Choroid plexus epithelial cell (primary cell): ENCODE measurements at places on chromosomes 7 and 10.
A peak's percentile ranks its signal among the peaks of the same experiment; 100 is the strongest.

GRCh38 chr10:61791216-61791615 is 110.3 kb upstream of the ARID5B start:
- peak; percentile 72 for DNase-seq

GRCh38 chr10:59126261-59126660 is 50.2 kb upstream of the PHYHIPL start:
- DNase-seq = no peak

- peak; percentile 96 for DNase-seq
These were observed 159.5 kb upstream of the AGR3 start for GRCh38 chr7:17041324-17041723.

DNA sequence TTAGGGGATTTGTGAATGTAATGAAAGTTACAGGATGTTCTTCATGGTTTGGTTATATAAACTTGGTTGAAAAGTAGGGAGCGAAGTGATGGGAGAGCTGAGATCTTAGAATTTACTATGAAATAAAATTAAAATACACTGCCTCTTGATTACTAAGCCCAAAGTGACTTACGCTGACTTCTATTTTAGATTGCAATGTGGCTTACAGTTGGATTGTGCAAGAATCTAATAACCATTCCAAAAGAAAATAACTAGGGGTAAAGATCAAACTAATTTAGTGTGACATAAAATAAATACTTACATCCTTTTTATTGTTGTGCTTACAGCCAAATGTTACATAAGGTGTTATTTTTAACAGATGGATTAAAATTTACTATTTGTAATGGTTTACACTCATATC is 15.3 kb downstream of the WNT16 start:
- DNase-seq = peak; percentile 35

DNA sequence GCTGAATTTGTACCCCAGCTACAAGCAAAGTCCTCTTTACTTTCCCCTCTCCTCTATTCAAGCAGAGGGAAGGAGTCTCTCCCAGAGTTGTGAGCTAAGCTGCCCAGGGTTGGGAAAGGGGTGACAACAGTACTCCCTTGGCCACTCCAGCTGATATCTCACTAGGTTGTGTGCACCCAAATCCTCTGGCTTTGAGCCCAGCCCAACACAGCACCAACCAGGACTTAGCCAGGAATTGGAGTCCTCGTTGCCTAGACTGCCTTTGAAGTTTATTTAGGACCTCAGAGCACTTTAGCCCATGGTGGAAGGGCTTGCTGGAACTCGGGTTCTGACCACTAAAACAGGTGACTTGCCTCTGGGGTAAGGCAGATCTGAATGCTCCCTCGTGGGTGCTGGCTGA is 35.7 kb upstream of the DYNC1I1 start:
- DNase-seq = no peak

- DNase-seq = peak; percentile 77
These were observed 2.2 kb downstream of the NPM3 start for GRCh38 chr10:101780818-101781654.

- no peak for DNase-seq
These were observed 59.0 kb downstream of the PODXL start for GRCh38 chr7:131497454-131497853.

- DNase-seq = no peak
These were observed 8.6 kb upstream of the ZMIZ2 start for GRCh38 chr7:44740055-44740454.

- DNase-seq = peak; percentile 7
These were observed 811 bp downstream of the RGS10 start for GRCh38 chr10:119541459-119542356.

- no peak for DNase-seq
These were observed 11.4 kb upstream of the PRF1 start for GRCh38 chr10:70613941-70614340.

GRCh38 chr7:156865493-156865892 is 27.5 kb downstream of the LMBR1 start:
- DNase-seq = no peak

- DNase-seq = no peak
These were observed 4.6 kb downstream of the PAPOLB start for GRCh38 chr7:4857189-4857588.

DNA sequence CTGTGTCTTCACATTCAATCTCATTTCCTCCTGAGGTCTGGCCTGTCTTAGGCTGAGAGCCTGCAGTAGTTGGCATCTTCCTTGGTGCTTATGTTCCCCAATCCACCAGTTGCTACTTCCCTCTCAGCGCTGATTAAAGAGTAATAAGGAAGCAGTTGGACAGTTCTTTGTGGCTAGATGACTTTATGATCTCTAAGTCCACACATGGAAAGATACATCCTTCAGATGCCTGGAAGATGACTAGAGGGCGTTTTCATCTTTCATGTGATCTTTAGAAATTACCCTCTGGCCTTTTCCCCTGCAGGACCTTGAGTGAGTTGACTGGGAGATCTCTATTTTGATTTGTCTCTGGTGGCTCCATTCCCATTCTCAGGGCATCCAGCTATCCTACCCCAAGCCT is 204.5 kb downstream of the GRM3 start:
- DNase-seq = no peak

GRCh38 chr7:32062150-32062549 is 8.1 kb downstream of the PDE1C start:
- peak; percentile 22 for DNase-seq

DNA sequence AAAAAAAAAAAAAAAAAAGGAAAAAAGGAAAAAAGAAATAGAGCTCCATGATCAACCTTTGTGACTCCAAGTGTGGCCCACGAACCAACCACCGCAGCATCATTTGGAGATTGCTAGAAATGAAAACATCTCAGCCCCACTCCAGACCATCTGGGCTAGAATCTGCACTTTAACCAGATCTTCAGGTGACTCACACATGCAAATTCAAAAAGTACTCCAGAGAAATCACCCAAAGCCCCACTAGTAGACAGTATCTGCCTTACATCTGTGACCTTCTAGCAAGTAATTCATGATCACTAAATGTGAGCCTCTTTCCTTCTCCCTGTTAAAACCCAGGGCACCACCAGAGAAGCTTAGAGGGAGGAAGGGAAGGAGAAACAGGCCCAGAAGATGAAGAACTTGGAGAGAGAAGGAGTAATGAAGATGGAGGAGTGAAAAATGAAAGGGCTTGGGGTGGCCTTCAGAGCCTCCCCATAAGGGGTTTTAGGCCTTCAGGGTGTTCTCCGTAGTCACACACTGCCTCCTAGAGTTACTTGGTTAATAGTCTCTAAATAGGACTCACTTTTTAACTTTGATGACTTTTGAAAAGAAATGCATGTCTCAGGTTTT is 94.0 kb downstream of the SLC37A3 start:
- DNase-seq = peak; percentile 70

GRCh38 chr10:52474265-52474664 is 160.2 kb downstream of the DKK1 start:
- no peak for DNase-seq

GRCh38 chr7:26959290-26959689 is 94.9 kb upstream of the SKAP2 start:
- DNase-seq = no peak

DNA sequence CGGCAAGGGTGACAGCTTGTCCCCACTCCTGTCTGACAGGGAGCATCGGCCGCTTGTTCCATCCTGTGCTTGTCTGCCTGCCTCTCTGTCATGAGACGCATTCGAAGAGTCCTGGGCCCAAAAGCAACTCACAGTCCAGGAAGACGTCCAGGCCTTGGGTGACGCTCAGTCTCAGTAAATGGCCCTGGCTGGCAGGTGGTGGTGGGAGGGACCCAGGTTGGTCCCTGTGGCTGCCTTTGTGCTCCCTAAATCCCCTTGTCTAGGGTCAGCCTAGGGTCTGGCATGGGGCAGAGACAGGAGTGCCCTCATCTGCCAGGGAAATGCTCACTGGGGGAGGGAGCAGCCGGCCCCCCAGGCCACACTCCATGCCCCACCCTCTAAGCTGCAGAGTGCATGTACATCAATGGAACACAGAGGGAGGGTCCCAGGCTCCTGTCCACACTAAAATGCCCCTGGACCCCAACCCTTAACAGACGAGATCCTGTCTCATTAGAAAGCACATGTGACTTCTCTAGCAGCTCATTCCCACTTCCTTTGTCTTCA is 295.2 kb upstream of the ZNF32 start:
- DNase-seq = no peak

- DNase-seq = peak; percentile 42
These were observed 117.3 kb upstream of the ZNF438 start for GRCh38 chr10:31148951-31149350.

- DNase-seq = no peak
These were observed 20.8 kb upstream of the IKZF1 start for GRCh38 chr7:50283731-50284130.

GRCh38 chr7:14960721-14961120 is 58.2 kb upstream of the DGKB start:
- DNase-seq = no peak

DNA sequence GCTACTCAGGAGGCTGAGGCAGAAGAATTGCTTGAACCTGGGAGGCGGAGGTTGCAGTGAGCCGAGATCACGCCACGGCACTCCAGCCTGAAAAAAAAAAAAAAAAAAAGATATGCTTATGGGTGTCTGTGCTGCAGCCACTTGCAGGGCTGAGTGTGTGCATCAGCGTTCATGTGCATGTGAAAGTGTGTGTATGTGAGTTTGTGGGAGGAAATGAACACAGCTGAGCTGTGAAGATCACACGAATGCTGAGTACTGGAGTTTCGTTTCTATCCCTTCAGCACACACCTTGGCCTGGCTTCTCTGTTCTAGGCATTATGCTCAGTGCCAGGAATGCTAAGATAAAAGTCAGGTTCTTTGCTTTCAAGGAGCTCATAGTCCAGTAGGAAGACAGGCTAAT is 12.0 kb upstream of the SVOPL start:
- DNase-seq = no peak

- DNase-seq = no peak
These were observed 678 bp upstream of the TMEM106B start for GRCh38 chr7:12210179-12211053.

DNA sequence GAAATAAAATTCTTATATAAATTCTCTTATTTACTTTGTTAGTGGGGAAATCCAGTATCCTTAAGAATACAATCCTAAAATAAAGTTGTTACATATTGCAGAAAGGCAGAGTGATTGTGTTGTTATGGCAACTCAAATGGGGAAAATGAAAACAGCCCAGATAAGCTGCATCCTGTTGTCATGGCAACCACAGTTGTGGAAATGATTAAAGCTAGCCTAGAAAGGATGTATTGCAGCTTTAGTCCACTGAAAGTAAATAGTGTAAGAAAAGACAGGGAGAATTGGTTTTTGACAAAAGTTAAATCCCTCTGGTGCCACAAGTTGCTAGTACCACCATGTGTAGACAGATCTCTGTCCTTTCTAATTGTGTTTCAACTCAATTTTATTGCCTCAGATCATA is 43.2 kb downstream of the BTRC start:
- DNase-seq = peak; percentile 75

DNA sequence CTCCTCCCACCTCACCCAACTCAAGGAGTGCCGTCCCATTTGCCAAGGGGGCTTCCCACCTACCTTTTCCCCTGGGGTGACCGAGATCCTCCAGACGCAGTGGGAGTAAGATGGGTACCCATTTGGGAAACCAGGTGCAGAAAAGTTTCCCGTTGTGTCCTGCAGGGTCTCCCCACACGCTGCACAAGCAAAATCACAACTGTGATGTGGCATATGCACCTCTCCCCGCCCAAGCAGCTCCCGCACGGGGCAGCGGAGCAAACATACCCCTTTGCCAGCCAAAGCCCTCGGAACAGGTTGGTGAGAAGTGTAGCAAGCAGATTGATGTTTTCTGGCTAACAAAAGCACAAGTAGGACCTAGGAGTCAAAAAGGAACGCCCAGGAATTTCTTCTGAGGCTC is 51.5 kb upstream of the OPALIN start:
- DNase-seq = no peak

GRCh38 chr10:62632071-62632809 is 172.3 kb upstream of the ADO start:
- DNase-seq = no peak

DNA sequence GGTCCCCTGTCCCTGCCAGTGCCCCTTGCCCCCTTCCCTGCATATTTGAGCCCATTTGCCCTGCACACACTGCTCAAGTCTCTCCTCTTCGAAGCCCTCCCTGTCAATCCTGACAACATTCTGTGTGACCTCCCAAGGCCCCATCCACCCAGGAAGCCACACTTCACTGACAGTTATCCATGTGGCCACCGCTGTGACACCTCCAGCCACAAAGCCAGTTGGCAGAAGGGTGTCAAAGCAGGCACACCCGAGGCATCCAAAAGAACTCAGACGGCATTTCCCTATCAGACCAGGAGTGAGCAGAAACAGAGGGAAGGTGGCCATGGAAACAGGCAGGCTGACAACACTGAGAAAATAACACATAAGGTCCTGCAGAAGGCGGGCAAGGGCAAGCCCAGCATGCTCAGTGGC is 4.6 kb downstream of the POLM start:
- DNase-seq = no peak

DNA sequence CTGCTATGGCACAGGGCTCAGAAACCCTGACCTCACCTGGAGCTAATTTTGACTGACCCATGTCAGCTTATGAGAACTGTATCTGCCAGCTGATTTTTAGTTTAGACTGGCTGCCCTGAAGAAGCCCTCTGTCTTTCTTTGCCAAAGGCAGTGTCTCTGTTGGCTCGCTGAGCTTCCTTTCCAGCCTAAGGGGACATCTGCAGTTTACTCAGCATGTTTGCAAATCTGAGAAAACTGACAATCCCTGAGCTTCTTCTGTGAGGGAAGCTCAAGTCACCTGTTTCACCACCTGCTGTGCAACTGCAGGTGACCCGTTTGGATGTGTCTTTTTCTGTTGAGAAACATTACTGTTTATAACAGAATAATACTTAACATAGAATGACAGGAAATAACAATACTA is 46.0 kb downstream of the PRKAR2B start:
- no peak for DNase-seq

DNA sequence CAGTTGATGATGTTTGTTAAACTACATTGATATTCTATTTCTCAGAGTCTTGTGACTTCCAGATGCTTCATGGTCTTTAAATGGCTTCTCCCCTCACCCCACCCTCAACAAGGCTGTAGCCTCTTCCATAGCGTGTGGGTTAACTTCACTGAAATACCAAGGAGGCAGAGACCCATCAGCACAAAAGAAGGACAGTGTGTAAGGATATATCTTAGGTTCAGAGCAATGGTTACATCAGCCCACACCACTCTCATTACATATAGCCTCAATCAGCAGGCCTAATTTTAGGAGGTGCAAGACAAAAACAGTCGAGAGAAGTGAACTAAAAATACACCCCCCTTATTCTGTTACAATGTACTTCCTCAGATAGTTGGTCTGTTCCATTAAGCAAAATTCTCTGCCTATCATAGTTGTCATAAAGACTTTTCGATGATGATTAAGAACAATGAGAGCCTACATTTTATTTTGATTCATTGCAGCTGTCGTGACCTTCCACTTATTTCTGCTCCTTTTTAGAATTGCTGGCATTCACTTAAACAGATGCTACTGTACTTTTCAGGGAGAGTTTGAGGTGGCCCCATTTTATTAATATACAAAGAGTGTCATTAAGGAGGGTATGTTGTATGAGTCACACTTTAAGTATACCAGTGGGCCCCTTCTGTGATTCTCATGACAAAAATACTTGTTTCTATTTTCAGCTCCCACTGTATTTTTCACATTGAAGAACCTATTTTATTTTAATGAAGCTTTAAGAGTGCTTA is 52.1 kb downstream of the WIPF3 start:
- no peak for DNase-seq
